ENCODE measurements at places on chromosomes 1 and 21.
A peak's percentile ranks its signal among the peaks of the same experiment; 100 is the strongest.

GRCh38 chr1:208165659-208166058 lies 78.5 kb downstream of the PLXNA2 start:
- no peak for DNase-seq

GRCh38 chr1:36007741-36008140 lies 76.2 kb upstream of the TEKT2 start:
- no peak for DNase-seq

DNA sequence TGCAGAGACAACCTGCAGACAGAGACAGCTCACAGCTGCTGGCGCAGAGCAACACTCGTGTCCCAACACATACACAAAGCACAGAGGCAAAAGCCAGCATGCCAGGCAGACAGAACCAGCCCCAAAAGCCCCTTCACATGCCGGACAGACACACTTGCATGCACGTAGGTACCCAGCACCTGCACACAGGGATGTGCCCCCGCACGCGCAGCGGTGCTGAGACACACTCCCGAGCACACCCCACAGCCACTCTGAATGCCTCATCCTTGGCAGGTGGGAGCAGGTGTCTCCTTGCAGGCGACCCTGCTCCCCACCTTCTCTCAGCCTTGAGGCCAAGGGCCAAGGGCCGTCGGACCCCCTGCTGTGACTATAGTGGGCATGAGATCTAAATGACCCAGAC lies 41.2 kb upstream of the ZC3H12A start:
- DNase-seq, result no peak

DNA sequence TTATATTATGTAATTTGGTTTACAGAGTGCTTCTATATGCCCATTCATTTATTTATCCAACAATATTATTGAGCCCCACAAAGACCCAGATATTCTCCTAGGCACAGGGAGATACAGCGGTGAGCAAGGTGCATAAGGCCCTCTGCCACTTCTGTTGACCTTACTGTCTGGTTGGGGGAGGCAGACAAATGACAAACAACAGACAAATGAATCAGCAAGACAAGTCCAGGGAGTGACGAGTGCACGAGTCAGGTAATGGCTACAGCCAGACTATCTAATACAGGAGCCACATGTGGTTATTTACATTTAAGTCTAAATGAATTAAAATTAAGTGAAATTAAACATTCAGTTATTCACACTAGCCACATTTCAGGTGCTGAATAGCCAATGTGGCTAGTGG lies 22.0 kb upstream of the BCAR3 start:
- DNase-seq, result no peak

DNA sequence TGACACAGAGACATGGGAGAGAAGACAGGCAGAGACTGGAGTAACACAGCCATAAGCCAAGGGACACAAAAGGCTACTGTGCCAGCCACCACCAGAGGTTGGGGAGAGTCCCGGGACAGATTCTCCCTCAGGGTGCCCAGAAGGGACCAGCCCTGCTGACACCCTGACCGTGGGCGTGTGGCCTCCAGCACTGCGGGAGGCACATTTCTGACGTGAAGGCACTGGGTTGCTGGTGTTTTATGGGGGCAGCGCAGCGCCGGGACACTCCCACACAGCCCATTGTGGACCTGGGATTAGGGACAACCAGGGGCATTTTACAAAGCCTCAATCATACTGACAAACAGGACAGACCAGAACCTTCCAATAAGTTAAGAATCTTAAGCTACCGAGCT lies 26.2 kb downstream of the PRDM15 start:
- DNase-seq, result no peak

DNA sequence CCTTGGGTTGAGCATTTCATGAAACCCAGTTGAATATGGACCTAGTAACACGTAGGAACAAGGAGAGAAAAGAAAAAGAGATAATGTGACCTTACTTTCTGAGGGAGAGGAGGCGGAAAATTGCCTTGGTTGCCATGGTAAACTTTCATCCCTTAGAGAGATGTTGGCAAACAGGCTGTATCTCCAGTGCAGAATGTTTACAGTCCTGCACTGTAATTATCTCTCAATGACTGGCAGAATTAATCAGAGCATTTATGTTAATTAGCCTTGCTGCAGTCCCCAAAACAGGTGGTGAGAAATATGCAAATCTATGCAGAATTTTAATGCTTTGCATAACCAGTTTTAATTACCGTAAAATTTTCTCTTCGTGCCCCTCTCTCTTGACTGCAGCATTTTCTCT lies 147.3 kb downstream of the CD247 start:
- DNase-seq, result no peak

- DNase-seq, result peak; percentile 72
Observed at GRCh38 chr1:236064674-236065508, at the start of gene NID1. Gene NID1 (minus strand): TSS chr1:236065090. CDS start chr1:236065079, 11 bp downstream.

GRCh38 chr1:208584167-208584755 lies 340.1 kb upstream of the PLXNA2 start:
- no peak for DNase-seq

GRCh38 chr1:225318706-225319575 lies 108.9 kb downstream of the LBR start:
- peak; percentile 41 for DNase-seq

DNA sequence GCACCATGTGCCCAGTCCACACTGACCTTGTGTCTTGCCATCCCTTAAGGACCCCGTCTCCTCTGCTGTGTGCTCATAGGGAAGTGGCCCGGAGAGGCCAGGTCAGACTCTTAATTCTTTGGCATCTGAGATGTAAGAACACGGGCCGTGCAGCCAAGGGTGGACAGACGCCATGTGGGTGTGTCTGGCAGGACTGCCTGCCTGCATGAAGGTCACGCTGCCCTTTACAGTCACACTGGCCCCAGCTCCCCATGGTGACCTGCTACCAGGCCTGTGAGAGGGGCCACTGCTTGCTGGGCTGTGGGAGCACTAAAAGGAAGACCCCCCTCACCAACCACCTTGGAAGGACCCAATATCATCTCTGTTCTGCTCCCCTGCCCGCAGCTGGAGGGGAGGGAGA lies 17.7 kb downstream of the DHRS3 start:
- DNase-seq, result no peak
